ENCODE measurements at places on chromosomes 7 and 10.

DNA sequence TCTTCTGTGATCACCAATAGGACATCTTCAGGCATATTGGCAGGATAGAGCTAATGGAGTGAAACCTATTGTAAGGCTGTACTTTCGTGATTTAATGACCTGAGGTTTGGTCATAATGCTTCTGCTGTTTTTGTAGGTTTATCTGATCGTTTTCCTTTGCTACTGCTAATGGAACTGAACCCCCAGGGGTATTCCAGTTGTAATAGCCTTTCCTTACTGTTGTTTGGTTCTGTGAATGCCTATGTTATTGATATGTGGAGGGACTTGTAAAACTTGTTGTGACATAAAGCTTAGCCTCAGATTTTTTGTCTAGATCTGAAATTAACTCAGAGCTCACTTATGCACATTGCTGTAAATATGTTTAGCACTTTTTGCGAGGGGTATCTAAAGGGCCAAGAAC, 10.9 kb upstream of the VWA2 start:
- DNase-seq = no peak

GRCh38 chr10:110501142-110501937, 3.6 kb downstream of the DUSP5 start:
- DNase-seq = no peak

- no peak for DNase-seq
Observed at GRCh38 chr7:50324113-50324512, 19.6 kb downstream of the IKZF1 start.

- DNase-seq = no peak
Observed at GRCh38 chr7:54292171-54292925, 249.8 kb upstream of the VSTM2A start.

DNA sequence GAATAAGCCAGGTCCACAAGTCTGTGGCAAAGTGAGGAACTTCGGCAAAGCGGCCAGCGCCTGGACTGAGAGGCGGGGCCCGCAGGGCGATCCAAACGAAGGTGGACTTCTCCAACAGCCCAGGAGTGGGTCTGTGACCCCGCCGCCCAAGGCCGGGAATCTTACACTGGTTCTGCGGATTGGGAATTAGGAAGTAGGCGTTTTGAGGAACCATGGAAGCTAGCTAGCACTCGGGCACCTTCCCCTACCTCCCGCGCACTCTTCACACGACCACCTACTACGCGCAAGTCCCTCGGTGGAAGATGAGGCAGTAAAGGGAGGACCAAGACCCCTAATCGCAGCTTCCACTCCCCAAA, 570 bp upstream of the ARF5 start:
- DNase-seq = no peak

DNA sequence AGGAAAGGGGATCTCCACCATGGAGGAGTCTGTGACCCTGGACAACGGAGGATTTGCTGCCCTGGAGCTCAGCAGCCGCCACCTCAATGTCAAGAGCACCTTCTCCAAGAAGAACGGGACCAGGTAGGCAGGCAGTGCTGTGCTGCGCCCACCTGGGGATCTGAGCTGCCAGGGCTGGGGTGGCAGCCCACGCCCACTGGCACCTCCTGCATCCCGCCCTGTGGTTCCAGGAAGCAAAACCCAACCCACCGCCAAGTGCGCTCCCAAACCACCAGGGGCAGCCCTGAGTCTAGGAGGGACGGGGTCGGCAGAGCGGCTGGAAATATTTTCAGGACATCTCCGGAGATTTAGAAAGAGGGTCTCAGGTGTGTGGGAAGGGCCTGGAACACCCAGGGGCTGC, 440.3 kb upstream of the FOXK1 start:
- DNase-seq = no peak

DNA sequence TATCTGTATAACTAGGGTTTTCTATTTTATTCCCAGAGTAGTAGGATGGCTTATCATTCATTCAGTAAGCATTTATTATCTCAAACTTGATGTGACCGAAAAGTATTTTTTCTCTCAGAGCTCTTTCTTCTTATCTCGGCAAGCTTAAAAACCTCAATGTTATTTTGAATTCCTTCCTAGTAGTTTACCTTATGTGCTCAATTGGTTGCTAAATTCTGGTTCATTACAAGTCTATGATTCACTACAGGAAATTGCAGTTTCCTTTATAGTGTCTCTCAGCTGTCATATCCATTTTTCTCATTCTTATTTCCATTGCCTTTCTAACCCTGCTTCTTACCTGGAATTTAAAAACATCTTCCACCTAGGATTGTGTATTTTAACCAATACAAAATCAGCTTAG, 12.6 kb upstream of the ICA1 start:
- no peak for DNase-seq

DNA sequence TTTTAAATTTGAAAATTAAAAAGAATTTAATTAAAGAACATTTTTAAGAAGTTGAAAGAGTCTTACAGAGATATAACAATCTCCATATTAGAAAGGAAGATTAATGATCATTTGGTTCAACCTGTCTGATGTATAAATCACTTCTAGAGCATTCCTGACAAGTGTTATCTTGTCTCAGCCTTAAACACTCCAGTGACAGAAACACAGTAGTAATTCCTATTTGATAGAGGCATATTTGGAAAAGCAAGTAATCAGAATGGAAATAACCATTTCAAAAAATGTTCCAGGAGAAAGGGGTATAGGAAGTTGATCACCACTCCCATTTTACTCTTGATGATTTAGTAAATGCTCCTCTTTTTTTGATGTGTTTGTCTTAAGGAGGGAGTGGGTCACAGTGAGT, 213.1 kb upstream of the FAM3C start:
- no peak for DNase-seq

GRCh38 chr10:25451401-25451800, 276.6 kb downstream of the GPR158 start:
- DNase-seq = no peak

GRCh38 chr10:68330852-68331454, 911 bp upstream of the HNRNPH3 start:
- DNase-seq = no peak

DNA sequence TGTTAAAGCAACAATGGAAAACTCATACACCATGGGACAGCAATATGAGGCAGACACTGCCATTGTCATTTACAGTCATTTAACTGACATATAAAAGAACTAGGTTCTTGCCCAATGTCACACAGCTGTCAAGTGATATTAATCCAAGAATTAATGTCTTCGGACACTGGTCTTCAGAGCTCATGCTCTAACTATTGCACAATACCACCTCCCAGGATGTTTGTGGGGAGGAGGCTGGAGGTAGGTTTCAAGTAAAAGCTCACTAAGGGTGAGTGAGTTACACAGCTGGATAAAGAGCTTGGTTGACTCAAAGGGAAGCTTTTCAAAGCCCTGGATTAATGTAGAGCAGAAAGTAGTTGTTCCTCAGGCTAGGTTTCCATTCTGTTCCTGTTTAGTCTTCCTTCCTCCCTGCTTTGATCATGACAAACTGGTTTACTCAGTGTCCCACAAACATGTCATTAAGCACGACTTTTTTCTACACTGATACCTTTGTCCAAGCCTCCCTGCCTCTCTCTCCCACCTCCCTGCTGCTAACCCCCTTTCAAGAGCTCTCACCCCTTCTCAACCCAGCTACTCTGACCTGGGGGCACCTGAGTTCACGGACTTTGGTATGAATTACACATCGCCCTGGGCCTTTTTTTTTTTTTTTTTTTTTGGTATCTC, 987 bp upstream of the EXOC6 start:
- no peak for DNase-seq

DNA sequence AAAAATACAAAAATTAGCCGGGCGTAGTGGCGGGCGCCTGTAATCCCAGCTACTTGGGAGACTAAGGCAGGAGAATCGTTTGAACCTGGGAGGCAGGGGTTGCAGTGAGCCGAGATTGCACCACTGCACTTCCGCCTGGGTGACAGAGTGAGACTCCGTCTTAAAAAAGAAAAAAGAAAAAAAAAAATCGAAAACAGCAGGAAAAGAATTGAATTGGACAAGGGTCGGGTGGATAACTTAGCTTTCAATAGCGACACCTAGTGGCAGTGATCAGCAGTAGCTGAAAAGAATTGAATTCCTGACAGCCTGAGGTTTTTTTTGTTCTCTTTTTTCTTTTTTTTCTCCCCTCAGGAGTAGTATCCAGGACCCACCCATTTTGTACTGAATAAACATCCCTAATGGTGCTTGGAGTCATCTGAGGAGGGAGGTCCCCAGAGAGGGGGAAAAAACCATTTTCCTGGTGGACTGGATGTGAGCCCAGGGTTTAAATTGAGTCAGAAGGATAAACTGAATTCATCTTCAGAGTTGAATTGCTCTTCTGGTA, 55.1 kb downstream of the CYCS start:
- DNase-seq = peak; percentile 5

GRCh38 chr10:60737242-60737641, 41.0 kb upstream of the CDK1 start:
- no peak for DNase-seq

GRCh38 chr7:108581655-108582491, 12.2 kb downstream of the DNAJB9 start:
- DNase-seq = no peak

GRCh38 chr7:50306494-50307367, 2.2 kb downstream of the IKZF1 start:
- no peak for DNase-seq

DNA sequence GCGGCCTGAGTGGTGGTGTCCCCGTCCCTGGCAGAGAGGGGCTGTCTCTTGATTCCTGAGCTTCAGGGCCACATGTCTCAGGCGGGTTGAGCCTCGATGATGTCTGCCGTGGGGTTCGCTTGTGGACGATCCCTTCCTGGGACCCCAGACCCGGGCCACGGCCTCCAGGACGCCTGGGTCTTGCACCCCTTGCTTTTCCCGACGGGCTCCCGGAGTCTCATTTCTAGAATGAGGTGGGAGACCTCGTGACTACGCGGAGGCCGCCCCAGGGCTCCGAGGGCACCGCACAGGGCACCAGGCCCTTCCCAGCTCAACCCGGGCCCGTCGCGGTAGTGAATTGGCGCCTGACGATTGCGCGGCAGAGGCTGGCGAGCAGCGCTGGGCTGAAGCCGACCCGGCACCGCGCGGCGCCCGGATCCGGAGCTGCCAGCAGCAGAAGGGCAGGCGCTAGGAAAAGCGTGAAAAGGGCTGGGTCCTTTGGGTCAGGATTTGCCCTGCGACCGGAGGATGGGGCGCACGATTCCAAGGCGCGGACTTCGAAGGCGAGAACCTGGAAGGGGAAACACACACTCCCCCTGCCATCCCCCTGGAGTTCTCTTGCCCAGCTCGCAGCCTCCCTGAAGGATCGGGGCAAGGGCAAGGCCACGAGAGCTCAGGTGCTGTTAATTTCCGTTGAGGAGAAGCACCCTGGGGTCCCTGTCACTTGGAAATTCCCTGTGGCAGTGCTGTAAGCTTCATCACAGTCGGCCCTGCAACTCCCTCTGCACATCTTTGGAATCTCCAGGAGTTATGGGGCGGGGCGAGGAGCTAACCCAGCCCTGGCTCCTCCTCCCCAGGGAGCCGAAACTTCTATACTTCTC, 15.5 kb downstream of the TLX1 start:
- no peak for DNase-seq

- DNase-seq = no peak
Observed at GRCh38 chr10:71656220-71656619, 63.4 kb downstream of the C10orf105 start.

DNA sequence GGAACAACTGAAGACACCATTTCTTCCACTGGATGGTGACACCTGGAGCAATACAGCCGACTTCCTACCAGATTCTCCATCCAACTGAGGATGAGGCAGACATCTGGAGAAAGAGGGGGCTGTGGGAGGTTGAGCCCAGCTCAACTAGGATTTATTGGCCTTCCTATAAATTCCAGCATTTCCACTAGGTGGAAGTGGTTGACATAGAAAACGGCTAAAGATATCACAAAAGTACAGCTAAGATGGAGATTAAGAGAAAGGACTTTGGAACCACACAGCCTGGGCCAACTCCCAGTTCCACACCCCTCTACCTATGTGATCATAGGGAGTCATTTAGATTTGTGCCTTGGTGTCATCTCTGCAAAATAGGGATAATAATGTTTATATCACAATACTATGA, 61.3 kb upstream of the CAV2 start:
- no peak for DNase-seq

- DNase-seq = no peak
Observed at GRCh38 chr10:114393886-114394285, 10.4 kb downstream of the AFAP1L2 start.

DNA sequence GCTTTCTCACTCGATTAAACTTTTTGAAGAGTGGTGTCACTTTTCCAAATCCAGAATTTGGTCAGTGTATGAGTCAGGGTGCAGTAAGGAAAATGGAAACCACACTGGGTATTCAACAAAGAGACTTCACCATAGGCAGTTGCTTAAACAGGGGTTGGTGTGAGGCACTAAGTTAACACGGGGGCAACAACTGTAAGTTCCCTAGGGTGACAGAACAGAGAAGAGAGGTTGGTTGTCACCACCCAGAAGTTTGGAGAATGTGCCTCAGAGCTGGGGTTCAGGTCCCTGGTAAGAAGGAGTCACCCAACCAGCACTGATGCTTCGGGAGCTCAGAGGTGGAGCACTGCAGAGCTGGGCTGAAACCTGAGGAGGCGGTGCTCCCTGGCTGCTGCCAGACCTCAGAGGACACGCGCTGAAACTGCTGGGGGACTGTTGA, 170.4 kb downstream of the ARID5B start:
- DNase-seq = no peak

GRCh38 chr7:142420554-142421362, 162.9 kb upstream of the PRSS58 start:
- no peak for DNase-seq

- no peak for DNase-seq
Observed at GRCh38 chr7:84792231-84792893, 394.5 kb downstream of the SEMA3D start.

DNA sequence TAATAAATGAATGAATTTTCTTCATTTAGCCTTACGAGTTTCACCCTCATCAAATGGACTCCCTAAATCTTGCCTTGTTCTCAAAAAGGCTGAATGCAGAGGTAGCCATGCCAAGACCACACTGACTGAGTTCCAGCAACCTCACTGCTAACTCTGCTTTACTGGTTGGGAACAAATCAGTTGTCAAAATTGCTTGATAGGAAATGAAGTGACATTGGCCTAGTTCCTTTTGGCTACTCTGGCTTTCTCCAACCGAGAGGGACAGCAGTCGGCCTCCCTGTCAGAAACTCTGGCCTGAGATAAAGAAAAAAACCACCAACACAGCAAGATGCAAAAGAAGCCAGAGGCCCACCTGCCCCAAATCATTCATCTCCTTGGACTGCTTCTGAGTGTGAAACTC, 87.0 kb downstream of the PPP1R3C start:
- DNase-seq = no peak

All from stimulated activated CD8-positive, alpha-beta memory T cell treated with anti-CD3 and anti-CD28 coated beads, Interleukin-4, amount 100 ng/mL, for 4 hours (primary cell).